ENCODE measurements at places on chromosomes 6 and 20. TPM values are rescaled to one million over a fixed set of nuclear protein-coding genes. Genes with fewer than 3 reads are reported as not detected.

Gene MAPK13
- 71.4 TPM for total RNA-seq

Gene PGC
- 1,050 TPM for total RNA-seq

GRCh38 chr6:56814802-56815201 is 140.1 kb upstream of the BEND6 start:
- no peaks in the 10 kb centered on the region for H3K27me3 ChIP-seq
- H3K27ac ChIP-seq, result no peak overlapping the region
- no peaks in the 10 kb centered on the region for H3K36me3 ChIP-seq

DNA sequence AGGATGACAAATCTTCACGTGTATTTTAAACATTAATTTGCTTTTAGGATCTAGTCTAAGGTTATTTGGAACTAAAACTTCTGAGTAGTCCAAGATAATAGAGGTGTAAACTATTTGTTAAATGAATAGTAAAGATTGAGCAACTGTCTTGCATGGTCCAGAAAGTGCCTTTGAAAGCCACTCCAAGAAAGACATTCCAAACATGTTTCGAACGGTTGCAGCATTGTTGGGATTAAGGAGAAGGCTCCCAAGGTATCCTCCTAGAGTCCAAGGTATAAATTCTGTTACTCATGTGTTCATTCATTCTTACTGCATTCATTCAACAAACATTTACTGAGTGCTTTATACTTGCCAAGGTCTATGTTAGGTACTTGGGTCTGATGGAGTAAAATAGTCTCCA is 28.8 kb upstream of the MYLK2 start:
- no peak overlapping the region for H3K4me3 ChIP-seq
- DNase-seq, result no peak
- no peak overlapping the region for H3K27ac ChIP-seq
- no peaks in the 10 kb centered on the region for H3K36me3 ChIP-seq
- H3K4me1 ChIP-seq, result no peaks in the 10 kb centered on the region

- H3K27ac ChIP-seq, result no peak overlapping the region
- no peaks in the 10 kb centered on the region for H3K36me3 ChIP-seq
- DNase-seq, result no peak
- H3K4me3 ChIP-seq, result no peak overlapping the region
Observed at GRCh38 chr6:106339334-106340029, 13.9 kb upstream of the ATG5 start.

DNA sequence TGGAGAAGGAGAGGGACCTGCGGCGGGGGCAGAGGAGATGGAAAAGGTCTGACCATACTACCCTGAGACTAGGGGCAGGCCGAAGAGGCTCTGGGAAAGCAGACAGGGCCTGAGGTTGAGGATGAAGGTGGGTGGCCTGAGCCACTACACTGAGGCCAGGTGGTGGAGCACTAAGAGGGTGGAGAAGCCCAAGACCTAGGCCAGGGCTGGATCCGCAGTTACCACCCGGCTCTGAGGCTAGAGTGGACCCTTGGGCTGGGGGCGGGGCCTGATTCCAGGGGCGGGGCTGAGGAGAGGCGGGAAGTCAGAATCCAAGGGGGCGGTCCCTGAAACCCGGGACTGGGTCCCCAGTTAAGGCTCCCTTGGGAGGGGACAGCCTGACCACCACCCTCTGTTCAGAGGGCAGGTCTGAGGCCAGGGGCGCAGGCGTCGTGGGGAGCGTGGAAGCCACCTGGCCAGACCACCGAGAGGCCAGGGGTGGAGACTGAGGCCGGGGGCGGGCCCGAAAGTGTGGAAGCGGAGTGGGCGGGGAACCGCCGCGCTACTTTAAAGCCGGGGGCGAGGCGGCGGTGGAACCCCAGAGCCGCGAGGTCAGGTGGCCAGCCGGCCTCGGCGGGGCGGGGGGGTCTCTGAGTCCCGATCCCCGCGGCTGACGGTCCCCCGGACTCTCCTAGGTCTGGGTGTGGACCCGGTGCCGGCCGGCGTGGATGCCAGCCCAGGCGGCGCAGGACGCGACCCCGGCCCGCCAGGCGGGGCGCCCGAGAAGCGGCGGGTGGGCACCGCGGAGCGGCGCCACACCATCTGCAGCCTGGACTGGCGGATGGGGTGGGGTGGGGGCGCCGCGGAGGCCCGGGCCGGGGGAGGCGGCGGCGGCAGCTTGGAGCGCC is 8.3 kb downstream of the CCM2L start:
- H3K27ac ChIP-seq, result no peak overlapping the region
- no peaks in the 10 kb centered on the region for H3K36me3 ChIP-seq
- peaks cover 10% of the 10 kb centered on the region for H3K4me1 ChIP-seq

Gene NDUFAF4
- 20.8 TPM for total RNA-seq

GRCh38 chr6:22078802-22079545 is 217.9 kb downstream of the PRL start:
- no peak overlapping the region for H3K27ac ChIP-seq
- no peaks in the 10 kb centered on the region for H3K36me3 ChIP-seq
- no peaks in the 10 kb centered on the region for H3K27me3 ChIP-seq
- H3K4me1 ChIP-seq, result no peaks in the 10 kb centered on the region

Gene RBBP8NL
- total RNA-seq, result 0.64 TPM

DNA sequence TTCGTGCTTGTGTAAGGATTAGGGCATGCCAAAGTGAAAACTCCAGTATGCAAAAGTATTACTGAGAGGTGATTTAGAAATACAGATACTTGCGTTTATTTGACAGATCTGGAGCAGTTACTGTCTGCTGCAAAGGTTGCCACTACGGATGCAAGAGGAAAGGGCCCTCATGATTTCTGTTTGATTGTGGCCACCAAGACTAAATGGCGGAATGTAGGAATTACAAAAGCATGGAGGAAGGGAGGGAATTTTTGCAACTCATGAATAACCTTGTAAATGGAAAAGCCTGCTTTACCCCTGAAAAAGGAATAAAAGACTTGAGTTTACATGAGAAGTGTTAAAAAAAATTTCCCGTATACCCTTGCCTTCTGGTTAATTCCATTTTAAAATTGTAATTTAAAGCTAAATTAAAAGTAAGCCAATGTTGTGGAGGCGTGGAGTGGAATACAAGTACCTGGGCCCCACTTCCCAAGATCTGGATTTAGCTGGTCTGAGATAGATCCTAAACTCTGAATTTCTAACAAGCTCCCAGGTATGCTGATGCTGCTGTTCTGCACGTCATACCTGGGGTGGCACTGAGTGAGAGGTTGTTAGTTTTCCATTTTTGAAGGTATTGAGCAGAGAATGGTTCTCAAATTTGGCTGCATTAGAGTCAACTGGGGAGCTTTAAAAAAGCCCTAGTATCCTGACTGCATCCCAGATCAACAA is 56.6 kb upstream of the NKX2-2 start:
- no peaks in the 10 kb centered on the region for H3K36me3 ChIP-seq
- H3K4me3 ChIP-seq, result no peak overlapping the region
- no peak for DNase-seq
- no peaks in the 10 kb centered on the region for H3K4me1 ChIP-seq

- peaks cover 23% of the 10 kb centered on the region for H3K36me3 ChIP-seq
- H3K4me3 ChIP-seq, result no peak overlapping the region
- H3K4me1 ChIP-seq, result peaks cover 3% of the 10 kb centered on the region
- no peak for DNase-seq
- peak overlapping the region; percentile 65 for H3K27ac ChIP-seq
- H3K27me3 ChIP-seq, result no peaks in the 10 kb centered on the region
Observed at GRCh38 chr6:166949528-166950442, 6.6 kb downstream of the RNASET2 start.

Measured in upper lobe of right lung (tissue), 1 donor.